ENCODE measurements at places on chromosomes 12 and 14. TPM values are rescaled to one million over a fixed set of nuclear protein-coding genes. Genes with fewer than 3 reads are reported as not detected.

GRCh38 chr12:84954415-84954814 is 41.8 kb upstream of the SLC6A15 start:
- no peak for DNase-seq

DNA sequence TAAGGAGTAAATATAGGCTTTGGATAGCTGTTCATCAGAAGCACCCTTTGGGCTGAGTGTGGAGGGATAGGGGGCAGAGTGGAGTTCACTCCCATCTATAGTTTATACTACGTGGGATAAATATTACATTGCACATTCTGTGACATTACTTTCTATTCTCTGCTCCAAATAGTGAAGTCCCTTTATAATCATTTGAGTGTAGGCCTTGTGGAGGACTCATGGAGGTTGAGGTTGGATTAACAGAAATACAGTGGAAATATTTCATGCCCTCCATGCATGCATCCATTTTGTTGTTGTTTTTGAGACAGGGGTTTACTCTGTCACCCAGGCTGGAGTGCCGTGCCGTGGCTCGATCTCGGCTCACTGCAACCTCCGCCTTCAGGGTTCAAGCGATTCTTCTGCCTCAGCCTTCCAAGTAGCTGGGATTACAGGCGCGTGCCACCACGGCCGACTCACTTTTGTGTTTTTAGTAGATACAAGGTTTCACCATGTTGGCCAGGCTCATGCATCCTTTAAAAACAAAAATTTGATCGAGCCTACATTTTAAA is 1.4 kb downstream of the CHPT1 start:
- peak; percentile 5 for DNase-seq

DNA sequence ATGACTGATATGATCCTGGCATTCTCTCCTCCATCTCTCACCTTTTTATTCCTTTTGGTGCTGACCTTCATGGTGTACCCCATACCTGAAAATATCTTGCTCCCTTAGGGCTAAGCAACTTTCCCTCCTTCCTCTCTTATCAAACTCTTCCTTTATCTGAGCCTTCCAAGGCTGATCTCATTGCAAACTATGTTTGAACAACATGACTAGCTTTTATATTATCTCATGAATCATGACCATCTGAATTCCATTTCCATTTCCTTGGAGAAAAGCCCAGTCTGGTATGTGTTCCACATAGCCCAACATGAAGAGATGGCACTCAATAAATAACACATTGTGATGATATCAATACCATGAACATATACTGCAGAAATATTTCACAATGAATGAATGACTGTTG is 111.6 kb downstream of the TSPAN8 start:
- no peak for DNase-seq

DNA sequence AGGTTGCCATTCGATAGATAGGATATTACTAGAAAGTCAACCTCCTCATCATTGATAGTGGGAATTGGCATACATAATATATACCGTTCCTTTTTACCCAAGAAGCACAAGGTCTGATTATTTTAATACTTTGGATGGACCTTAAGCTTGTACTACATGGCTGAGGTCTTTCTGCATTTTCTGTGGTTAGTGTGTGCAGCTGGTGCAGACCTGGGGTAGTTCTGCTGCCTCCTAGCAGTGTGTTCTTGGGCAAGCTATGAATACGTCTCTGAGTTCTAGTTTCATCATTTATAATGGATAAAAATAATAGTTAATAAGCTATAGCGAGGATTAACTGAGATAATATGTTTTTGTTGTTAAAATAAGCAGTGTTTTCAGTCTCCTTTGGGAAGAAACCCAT is 2.2 kb downstream of the ZDHHC17 start:
- DNase-seq, result no peak

- no peak for DNase-seq
Observed at GRCh38 chr12:130813436-130813835, 25.6 kb downstream of the STX2 start.

DNA sequence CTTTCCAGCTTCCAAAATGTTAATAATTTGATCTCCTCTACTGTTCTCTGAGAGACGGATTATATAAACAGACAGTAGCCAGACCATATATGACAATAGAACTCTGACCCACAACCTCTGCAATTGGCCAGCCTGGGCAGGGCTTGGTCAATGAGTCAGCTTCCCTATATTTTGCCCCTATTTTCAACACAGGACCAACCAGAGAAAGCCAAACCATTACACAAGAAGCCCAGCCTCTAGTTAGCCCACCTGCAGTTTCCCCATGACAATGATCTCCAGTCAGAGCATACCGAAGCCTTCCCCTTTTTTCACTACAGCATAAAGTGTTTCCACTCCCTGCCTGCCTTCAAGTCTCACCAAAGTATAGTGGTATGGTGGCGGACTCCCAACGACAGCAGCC is 7.6 kb upstream of the EXD2 start:
- DNase-seq, result peak; percentile 4

- no peak for DNase-seq
Observed at GRCh38 chr14:100313464-100314230, 7.4 kb upstream of the SLC25A29 start.

DNA sequence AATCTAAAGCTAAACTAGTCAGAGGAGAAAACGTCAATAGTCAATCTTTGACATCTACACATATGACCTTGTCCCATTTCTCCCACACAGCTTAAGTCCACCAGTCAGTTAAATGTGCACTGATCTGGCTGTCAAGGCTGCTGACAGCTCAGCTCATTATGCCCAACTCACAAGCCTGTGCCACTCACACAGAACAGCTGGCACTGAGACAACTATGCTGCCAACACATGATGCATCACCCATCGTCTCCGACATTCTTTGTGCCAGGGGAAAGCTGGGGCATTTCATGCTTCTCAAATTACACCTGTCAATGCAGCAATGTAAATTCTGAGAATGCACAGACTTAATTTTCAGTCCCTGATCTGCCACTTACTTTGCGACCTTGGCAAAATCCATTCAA is 25.3 kb downstream of the GNS start:
- peak; percentile 93 for DNase-seq

- DNase-seq, result no peak
Observed at GRCh38 chr14:71430678-71431376, 501.4 kb upstream of the RGS6 start.

GRCh38 chr12:5166976-5167375 is 123.3 kb downstream of the KCNA5 start:
- DNase-seq, result peak; percentile 31

DNA sequence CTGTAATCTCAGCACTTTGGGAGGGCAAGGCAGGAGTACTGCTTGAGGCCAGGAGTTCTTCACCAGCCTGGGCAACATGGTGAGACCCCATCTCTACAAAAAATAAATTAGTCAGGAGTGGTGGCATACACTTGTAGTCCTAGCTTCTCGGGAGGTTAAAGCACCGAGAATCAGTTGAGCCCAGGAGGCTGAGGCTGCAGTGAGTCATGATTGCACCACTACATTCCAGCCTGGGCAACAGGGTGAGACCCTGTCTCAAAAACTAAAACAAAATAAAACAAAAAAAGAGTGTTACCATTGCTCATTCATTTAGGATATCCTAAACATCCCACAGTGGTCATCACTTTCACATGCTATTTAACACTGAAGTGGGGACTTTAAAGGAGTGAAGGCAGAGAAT is 7.8 kb downstream of the NEK9 start:
- no peak for DNase-seq

- no peak for DNase-seq
Observed at GRCh38 chr12:43009846-43010240, 420.3 kb upstream of the PRICKLE1 start.

DNA sequence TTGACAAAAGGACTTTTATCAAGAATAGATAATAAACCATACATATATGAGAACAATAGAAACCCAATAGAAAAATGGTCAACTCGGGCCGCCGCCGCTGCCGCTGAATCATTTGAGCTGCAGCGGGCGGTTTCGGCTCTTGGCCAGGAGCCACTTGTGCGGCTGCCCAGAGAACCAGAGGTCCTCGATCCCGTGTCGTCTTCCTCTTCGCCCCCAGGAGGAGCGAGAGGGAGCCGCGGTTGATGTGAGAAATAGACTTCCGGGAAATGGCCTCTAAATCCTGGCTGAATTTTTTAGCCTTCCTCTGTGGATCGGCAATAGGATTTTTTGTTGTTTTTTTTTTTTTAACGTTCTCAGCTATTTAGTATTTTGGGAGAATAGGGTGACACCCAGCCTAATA is 44.8 kb downstream of the CPSF6 start:
- peak; percentile 86 for DNase-seq

- DNase-seq, result peak; percentile 70
Observed at GRCh38 chr12:50581226-50582184, 76.7 kb downstream of the DIP2B start.

DNA sequence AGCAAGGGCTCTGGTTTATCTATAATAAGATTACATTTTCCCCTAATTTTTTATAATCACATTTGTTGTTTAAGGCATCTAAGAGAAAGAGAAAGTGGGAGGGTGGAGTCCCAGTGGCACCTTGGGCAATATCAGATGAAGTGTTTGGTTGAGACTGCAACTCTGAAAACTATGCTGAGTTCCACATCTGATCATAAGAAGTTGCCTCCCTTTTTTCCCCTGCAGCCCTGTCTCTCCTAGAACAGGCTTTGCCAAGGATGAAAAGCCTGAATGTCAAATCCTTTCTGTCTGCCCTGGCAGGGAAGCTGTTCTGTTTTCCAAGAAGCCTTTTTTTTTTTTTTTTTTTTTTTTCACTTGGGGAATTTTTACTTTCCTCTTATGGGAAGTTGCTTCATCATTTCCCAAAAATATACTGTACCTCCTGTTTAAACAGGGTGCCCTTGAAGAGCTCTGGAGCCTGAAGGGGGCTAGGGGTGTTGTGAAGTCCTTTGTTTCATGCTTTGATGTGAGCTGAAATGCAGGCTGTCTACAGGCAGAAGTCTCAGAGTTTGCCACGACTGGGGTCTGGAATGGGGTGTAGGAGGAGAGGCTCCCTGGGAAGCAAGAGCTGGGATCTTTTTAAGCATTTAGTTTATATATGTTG is 71.3 kb downstream of the SUSD6 start:
- no peak for DNase-seq

DNA sequence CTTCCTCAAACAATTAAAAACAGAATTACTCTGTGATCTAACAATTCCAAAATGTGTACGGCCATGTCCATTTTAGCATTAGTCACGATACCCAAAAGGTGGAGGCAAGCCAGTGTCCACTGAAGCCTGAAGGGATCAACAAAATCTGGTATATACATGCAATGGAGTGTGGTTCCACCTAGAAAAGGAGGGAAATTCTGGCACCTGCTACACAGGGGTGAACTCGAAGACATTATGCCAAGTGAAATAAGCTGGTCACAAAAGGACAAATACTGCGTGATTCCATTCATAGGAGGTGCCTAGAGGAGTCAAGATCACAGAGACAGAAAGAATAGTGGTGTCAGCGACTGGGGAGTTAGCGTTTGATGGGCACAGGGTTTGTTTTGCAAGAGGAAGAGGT is 331.4 kb downstream of the MED13L start:
- no peak for DNase-seq

DNA sequence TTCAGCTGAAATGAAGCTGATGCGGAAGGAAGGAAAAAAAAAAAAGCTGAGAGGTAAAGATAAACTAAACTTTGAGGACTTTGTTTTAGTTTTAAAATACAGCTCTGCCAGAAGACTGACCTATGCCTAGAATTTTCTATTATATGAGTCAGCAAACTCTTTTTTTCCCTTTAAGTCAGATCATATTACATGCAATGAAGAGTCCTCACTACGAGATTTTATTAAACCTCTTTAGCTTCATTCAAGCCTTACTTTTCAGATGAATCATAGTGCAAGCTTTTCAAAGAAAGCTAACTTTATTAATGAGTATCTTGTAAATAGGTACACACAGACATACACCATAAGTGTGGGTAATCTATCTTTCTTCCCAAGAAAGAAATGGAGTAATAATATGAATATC is 57.8 kb upstream of the FSCB start:
- no peak for DNase-seq

DNA sequence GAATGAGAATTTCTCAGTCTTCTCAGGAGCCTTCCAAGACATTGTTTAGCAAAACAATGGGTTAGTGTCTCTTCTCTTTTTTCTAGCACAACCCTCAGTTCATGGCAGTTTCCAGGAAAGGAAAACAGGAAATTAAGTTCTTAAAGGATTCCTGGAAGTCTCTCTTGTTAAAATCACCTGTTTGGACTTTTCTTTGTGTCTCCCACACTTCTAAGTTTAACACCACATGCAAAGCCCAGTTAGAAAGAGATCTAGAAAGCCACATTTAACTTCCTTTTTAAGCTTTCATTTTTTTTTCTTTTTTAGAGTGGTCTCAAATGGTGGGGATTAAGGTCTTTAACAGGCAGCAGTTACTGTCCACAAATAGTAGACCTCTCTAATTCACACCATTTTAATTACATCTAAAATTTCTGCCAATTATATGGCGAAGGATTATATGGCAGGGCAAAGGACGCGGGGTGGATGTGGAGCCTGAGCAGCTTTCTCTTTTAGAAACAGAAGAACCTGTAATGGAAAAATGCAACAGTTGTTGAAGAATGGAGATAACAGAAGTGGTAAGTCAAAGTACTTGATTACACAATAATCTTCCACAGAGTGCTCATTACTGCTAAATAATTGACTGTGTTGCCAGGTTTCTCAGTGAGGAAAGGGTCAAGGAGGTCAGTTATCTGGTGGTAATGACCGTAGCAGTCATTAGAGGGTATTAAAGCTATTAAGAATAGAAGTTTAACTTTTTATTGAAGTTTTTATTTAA is 298.6 kb downstream of the AKAP6 start:
- no peak for DNase-seq

DNA sequence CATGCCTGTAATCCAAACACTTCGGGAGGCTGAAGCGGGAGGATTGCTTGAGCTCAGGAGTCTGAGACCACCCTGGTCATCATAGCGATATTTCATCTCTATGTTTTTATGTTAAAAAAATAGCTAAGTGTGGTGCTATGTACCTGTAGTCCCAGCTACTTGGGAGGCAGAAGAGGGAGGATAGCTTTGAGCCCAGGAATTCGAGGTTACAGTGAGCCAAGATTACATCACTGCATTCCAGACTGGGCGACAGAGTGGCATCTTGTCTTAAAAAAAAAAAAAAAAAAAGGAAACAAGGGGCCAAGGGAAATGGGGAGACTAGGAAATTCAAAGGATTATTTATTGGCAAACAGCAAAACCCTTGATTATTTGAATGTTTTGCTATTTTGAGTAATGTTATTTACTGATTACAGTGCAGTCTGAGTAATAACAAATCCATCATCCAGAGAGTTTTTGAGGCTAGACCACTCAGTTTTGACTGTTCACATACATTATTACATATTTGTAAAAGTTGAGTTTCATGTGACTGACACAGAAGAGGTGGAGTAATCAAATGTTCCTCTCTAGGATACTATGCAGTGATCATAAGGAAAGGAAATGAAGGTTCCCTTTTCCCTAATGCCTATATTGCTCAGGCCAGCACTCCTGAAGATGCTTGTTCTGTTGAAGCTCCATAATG is 40.8 kb downstream of the PRKCH start:
- no peak for DNase-seq

GPR84 gene
- total RNA-seq, result not detected

MARCHF9 gene
- 2.4 TPM for total RNA-seq

CRY1 gene
- total RNA-seq, result 15.3 TPM

SLCO1B1 gene
- not detected for total RNA-seq

PRB2 gene
- total RNA-seq, result not detected

KCNH3 gene
- total RNA-seq, result not detected

SIX6 gene
- total RNA-seq, result not detected

TSPAN19 gene
- total RNA-seq, result not detected

ANO4 gene
- not detected for total RNA-seq

TEP1 gene
- 7.4 TPM for total RNA-seq

DCN gene
- 129 TPM for total RNA-seq

ENDOU gene
- not detected for total RNA-seq

All from MG63 (cell line).